Stimulated activated CD4-positive, alpha-beta T cell treated with anti-CD3 and anti-CD28 coated beads, Interleukin-2, amount 100 ng/mL, for 48 hours (primary cell): ENCODE measurements at places on chromosomes 13 and 19.

- peak; percentile 60 for DNase-seq
These were observed at the start of gene EHD2 for GRCh38 chr19:47713046-47714021. Gene EHD2 (plus strand): TSS chr19:47713422. CDS start chr19:47716613, 3,191 bp downstream.

GRCh38 chr13:68190818-68191217, 960.7 kb upstream of the PCDH9 start:
- no peak for DNase-seq

GRCh38 chr13:69243366-69243765, 864.3 kb upstream of the ATXN8OS start:
- DNase-seq, result no peak

GRCh38 chr13:30735872-30736175, 481 bp downstream of the ALOX5AP start:
- no peak for DNase-seq

DNA sequence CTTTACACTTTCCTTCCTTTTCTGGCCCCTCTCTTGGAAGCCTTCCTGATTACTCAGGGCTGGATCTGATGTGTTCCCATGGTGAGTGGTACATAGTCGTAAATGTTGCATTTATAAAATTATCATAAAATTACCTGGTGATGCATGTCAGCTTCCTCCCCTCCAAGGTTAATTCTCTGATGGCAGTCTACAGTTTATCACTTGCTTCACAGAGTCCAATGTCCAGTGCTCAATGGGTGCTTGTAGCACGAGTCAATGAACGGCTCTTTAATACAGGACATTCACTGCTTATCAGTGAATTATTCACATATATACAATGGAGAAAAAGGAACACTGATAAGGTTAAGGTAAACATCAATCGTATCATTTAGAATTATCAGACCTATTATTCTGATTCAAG, 27.0 kb upstream of the OXGR1 start:
- no peak for DNase-seq

DNA sequence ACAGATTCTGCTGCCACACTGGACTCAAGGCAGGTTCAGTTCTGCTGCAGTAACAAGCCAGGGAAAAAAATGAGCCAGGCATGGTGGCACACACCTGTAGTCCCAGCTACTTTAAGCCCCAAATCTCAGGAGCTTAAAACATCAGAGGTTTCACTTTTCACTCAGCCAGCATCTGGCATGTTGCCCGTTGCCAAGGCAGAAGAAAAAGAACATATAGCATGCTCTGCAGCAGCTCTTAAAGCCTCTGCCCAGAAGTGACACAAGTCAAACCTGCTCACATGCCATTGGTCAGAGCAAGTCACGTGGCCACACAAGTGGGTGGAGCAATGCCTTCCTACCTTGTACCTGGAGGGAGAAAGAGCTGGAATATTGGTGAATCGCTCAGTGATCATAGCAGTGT, 14.7 kb upstream of the ADGRE5 start:
- DNase-seq, result peak; percentile 80

DNA sequence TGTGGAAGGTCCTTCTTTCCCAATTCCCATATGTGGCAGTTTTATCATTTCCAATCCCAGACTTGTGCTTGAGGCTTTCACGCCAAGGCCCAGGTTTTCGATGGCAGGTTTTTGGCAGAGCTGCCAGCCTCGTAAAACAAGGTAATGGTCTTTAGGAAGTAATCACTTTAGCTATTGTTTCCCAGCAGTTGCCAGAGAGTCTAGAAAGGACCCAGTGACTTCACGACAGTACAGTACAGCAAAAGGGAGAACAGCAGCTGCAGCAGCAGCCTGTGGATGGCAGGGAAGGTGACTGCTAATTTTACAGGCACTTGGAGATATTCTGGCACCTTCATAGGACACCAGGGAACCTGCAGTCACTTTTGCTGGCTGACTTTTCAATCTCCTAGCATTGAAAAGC, 291.6 kb upstream of the MAB21L1 start:
- DNase-seq, result no peak

DNA sequence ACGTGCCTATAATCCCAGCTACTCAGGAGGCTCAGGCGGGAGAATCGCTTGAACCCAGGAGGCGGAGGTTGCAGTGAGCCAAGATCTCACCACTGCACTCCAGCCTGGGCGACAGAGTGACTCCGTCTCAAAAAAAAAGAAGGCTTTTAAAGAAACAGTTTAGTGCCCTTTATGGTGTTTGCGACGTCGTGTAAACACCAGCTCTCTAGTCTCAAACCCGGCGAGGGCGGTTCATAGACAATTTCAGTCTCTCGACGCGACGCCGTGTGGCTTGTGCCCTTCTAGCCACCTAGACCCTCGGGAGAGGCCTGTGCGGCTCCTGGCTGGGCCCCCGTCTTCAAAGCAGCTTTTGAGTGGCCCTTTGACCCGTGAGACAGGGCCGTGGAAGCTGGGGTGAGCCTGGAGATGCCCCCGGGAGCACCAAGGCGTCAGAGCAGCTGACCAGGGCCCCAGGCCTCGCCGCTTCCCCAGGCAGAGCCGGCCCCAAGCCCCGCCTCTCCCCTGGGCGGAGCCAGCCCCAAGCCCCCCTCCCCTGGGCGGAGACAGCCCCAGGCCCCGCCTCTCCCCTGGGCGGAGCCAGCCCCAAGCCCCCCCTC, 5.0 kb upstream of the MADCAM1 start:
- no peak for DNase-seq

- no peak for DNase-seq
These were observed 124.5 kb downstream of the KDM4B start for GRCh38 chr19:5093297-5093928.

- DNase-seq, result peak; percentile 6
These were observed 303.6 kb upstream of the ZNF507 start for GRCh38 chr19:32041681-32042292.

- DNase-seq, result peak; percentile 83
These were observed at the start of gene JAK3 for GRCh38 chr19:17847538-17848366. Gene JAK3 (minus strand): TSS chr19:17847982. CDS start chr19:17844417, 3,565 bp downstream.

- no peak for DNase-seq
These were observed 53.3 kb downstream of the PARP4 start for GRCh38 chr13:24459234-24459633.

DNA sequence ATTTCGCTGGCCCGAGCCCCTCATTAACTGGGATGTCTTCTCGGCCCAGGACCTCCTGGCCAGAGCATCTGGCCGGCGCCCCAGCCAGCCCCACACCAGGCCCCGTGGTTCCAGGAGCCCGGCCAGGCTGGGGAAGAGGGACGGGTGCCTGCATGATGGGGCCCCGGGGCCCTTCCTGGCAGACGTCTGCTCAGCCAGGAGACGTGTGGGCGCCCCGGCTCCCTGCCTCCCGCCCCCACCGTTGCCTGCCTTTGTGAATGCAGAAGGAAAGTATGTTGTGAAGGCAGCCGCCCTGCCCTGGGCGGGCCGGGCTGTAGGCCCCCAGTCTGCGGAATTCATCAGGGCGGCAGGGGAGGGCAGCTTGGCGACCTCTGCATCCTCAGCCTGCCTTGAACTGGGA, 4.4 kb upstream of the COMP start:
- DNase-seq, result no peak

GRCh38 chr13:25214491-25215252, 42.6 kb upstream of the AMER2 start:
- DNase-seq, result no peak

GRCh38 chr13:42002066-42002465, 41.2 kb upstream of the VWA8 start:
- DNase-seq, result no peak

DNA sequence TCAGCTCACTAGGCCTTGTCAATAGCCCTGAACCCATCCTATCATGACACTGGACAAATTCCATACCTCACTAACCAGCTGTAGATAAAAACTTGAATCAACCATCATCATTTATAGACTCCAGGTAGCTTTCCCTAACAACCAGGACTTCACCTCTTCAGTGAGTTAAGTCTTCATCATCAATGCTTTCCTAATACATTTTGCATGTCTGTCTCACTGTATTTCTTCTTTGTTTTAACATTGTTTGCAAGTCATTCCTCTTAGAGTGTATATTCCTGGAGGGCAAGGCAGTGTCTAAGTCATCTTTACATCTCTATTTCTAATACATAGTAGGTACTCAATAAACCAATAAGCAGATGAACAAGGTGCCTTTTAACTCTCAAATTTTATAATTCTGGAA, 123.4 kb upstream of the RFC3 start:
- DNase-seq, result no peak

- no peak for DNase-seq
These were observed 22.8 kb upstream of the ZNF564 start for GRCh38 chr19:12574036-12574435.

- no peak for DNase-seq
These were observed 201.5 kb upstream of the CSNK1A1L start for GRCh38 chr13:37306778-37307544.

GRCh38 chr19:29596885-29597525, 9.1 kb upstream of the POP4 start:
- DNase-seq, result no peak

GRCh38 chr13:45373162-45373547, 32.2 kb upstream of the TPT1 start:
- DNase-seq, result no peak

DNA sequence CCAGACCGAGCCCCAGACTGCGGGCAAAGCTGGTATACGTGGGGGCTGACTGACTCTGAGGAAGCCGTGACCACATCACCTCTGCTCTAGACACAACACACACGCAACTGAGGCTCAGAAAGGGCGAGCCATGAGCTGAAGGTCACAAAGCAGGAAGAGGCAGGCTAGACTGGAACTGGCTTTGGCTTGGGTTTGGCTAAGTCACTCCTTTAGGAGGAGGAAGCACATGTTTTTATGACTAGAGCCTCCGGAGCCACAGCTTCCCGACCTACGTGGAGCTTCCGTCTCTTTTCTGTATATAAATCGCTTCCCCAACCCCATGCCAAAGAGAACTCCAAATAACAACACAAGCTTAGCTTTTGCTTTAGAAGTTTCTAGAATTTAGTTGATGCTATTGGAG, 48.0 kb downstream of the RFX2 start:
- no peak for DNase-seq

DNA sequence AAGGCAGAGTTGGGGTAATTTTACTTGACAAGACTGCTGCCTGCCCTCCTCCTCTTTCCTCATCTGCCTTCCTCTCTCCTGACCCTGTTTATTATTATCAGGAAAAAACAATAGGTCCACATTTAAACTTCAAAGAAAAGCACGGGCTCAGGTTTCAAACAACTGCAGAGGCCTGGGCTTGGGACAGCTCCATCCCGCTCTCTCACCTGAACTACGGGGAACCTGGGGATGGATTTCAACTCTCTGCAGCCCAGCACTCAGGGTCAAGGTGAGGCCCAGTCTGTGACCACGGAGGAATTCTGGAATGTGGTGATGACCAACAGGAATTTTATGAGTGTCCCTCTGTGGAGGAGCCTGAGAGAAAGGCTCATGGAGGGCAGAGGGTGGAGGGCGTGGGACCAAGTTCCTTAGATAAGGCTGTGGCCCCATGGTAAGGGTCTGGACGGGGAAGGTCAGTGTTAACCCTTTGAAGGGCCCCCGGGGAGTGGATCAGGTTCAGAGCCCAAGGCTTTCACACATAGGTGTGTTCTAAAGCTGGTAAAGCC, 220.8 kb upstream of the MAB21L1 start:
- DNase-seq, result no peak

DNA sequence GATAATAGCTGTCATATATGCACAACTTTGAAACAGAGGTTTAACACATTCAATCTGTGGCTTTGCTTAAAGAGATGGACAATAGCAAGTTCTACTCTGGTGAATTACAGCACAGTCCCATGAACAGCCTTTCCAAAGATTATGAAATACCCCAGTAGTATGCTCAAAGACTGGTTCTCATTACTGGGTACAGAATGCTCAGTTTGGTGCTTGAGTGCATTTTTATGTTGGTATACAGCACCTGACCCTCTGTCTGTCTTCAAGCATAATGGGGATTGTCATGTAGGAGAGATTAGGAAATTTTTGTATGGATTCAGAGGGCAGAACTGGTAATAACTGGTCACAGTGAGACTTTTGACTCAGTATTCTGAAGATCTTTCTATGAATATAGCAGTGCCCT, 7.6 kb downstream of the LMO7 start:
- no peak for DNase-seq

DNA sequence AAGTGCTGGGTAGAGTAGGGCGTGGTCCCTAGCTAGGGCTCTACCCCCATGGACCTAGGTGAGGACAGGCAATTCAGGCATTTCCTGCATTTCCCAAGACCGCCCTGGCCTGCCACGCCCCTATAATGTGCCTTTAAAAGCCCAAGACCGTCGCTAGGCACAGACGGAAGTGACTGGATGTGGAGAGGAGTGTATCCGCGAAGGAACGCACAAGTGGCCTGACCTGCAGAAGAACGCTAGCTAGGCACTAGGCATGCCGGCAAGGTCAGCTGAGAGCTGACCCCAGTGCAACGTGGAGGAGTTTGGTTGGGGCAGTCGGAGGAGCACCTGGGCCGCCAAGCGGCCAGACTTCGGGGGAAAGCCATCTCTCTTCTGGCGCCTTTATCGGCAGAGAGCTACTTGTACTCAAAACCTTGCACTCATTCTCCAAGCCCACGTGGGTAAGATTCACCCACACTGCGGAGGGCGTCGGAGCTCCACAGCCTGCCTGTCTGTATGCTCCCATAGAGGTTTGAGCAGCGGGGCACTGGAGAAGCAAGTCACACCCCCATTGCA, 370.0 kb downstream of the FGF9 start:
- no peak for DNase-seq
